Stimulated activated CD8-positive, alpha-beta memory T cell treated with anti-CD3 and anti-CD28 coated beads, Interleukin-7, amount 100 ng/mL, for 4 hours (primary cell): ENCODE measurements at places on chromosomes 6 and 20.

DNA sequence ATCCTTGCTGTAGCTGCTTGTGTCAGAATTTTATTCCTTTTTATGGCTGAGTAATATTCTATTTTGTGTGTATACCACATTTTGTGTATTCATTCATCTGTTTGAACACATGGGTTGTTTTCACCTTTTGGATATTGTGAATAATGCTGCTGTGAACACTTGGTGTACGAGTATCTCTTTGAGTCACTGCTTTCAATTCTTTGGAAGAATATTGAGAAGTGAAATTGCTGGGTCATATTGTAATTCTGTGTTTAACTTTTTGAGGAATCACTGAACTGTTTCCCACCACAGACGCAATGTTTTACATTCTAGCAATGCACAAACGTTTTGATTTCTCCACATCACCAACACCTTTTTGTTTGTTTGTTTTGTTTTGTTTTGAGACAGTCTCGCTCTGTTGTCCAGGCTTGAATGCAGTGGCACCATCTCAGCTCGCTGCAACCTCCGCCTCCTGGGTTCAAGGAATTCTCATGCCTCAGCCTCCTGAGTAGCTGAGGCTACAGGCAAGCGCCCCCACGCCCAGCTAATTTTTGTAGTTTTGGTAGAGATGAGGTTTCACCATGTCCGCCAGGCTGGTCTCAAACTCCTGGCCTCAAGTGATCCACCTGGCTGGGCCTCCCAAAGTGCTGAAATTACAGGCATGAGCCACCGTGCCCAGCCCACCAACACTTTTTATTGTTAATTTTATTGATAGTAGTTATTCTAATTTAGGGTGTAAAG is 21.7 kb downstream of the CPXM1 start:
- DNase-seq: no peak

DNA sequence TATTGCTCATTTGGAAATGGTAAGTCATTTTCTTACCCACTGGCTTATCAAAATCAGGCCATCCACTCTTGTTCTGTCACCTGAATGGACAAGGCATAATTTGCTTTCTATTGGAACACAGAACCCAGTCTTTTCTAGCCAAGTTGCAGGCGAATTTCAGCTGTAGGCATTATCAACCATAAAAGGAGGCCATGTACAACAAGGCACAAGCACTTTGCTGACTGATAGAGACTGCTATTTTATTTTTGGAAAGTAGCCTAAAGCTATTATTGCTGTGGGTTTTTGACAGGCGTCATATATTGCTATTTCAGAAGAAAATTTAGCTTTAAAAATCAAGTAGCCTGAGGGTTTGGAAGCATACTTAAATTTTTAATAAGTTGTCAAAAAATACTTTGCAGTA is 344.2 kb downstream of the HDGFL1 start:
- DNase-seq: no peak

GRCh38 chr6:152225241-152225934 is 411.8 kb downstream of the SYNE1 start:
- no peak for DNase-seq

DNA sequence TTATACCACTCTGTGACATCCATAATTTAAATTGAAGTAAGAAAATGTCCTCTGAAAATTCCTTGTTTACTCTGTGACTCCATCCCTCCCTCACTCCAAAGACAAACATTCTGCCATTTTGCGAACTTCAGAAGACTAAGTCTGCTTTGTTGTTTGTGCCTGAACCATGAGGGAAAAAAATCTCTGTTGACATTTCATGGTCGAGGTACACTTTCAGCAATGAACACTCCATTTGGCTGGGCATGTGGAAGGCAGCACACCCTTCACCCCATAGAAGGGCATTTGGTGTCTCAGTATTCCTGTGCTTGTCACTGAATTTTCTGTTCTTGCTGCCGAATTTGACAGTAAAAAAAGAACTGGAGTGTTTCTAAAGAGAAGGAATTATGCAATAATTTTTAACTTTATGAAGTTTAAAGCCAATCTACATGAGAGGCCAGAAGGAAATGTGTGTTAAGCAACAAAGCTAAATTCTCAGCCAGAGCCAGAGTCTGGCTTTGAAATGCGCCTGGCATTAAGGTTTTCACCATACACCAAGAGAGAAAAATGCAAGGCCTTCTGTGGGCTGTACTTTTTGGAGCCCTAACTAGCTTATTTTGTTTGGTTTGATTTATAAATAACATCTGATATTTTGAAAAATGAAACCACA is 4.7 kb upstream of the PBOV1 start:
- DNase-seq: no peak
